Osteoblast (primary cell): ENCODE measurements at places on chromosomes 16 and 17. TPM values are rescaled to one million over a fixed set of nuclear protein-coding genes. Genes with fewer than 3 reads are reported as not detected.

DNA sequence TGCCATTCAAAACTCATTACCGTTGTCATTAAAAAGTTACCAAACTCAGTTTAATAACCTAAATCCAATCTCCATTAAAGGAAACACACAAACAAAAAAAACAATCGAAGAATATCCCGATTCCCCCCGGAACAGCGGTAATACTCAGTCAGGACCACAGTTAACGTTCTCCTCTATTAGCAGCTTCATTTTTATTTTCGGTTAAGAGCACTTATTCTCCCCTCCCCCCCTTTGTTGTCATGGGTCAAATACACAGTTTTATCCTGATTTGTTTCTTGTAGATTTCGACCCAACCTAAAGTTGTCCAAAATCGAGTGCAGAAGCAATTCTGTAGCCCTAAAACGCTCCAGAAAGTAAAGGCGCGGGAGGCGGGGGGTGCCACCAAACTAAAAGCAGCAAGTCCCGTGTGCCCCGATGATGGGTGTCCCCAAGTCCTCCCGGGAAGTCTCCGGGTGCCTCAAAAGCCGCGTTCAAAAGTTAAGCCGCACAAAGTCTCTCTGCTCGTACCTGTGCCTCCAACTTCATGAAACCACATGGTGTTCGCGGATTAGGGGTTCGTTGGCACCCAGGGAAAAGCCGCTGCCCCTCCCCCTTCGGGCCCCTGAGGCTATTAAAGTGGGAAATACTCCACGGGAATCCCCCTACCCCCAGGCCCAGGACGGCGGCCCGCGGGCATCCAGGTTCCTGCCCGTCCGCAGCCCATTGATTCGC lies 996 bp downstream of the SUMO2 start:
- H3K4me1 ChIP-seq: peaks cover 6% of the 10 kb centered on the region
- peak overlapping the region; percentile 92 for H3K27ac ChIP-seq
- peak; percentile 84 for DNase-seq
- H3K27me3 ChIP-seq: no peaks in the 10 kb centered on the region
- peak overlapping the region; percentile 83 for H3K4me3 ChIP-seq

The DHRS7C gene
- not detected in 2 replicates for total RNA-seq

GRCh38 chr17:82384051-82384729 lies 12.6 kb downstream of the UTS2R start:
- DNase-seq: peak; percentile 86
- H3K4me1 ChIP-seq: peaks cover 8% of the 10 kb centered on the region
- H3K27ac ChIP-seq: no peak overlapping the region
- no peaks in the 10 kb centered on the region for H3K36me3 ChIP-seq
- H3K4me3 ChIP-seq: no peak overlapping the region

DNA sequence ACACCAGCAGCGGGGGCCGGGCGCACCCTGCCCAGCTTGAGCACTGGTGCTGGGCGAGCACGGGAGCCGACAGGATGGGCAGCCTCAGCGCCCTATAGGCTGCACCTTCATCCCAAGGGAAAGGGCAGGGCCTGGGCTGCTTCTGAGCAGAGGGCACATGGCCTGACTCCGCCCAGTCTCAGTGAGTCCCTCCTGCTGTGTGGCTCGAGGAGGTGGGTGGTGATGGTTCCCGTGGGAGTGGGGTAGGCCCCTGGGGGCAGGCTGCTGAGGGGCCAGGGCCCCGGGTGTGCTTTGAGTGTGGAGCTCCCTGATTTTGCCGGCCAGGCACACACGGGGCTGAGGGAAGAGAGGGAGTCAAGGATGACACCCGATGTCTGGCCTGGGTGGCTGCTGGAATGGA lies 37.9 kb downstream of the TSC2 start:
- no peak overlapping the region for H3K4me3 ChIP-seq
- peak; percentile 98 for DNase-seq
- no peak overlapping the region for H3K27ac ChIP-seq
- no peaks in the 10 kb centered on the region for H3K27me3 ChIP-seq

The FOXN1 gene
- not detected in 2 replicates for total RNA-seq

The NAGS gene
- total RNA-seq: 0.36 and 0.59 TPM in 2 replicates

The IGSF6 gene
- under 0.01 and 0.36 TPM in 2 replicates for total RNA-seq

- peak overlapping the region; percentile 18 for H3K27ac ChIP-seq
- peak overlapping the region; percentile 72 for H3K4me3 ChIP-seq
- H3K27me3 ChIP-seq: no peaks in the 10 kb centered on the region
These were observed 448 bp downstream of the STAT5B start for GRCh38 chr17:42275527-42276358.

DNA sequence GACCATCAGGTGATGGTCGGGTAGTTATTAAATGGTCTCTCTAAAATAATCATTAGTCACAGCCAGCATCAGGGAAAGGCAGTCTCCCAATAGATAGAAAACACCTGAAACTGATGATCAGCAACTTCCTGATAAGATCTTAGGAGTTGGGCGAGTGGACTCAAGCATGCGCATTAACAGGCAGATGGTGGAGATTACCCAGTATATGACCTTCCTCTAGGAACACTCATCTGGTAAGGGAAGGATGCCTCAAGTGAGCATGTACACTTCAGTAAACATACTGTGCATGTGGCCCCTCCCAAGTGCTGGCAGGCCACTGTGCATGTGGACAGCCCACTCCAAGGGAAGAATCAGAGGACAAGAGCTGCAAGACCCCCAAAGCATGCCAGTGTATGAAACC lies 105.9 kb downstream of the ABCC12 start:
- peaks cover 12% of the 10 kb centered on the region for H3K4me1 ChIP-seq
- DNase-seq: no peak
- H3K4me3 ChIP-seq: no peak overlapping the region
- no peak overlapping the region for H3K27ac ChIP-seq

DNA sequence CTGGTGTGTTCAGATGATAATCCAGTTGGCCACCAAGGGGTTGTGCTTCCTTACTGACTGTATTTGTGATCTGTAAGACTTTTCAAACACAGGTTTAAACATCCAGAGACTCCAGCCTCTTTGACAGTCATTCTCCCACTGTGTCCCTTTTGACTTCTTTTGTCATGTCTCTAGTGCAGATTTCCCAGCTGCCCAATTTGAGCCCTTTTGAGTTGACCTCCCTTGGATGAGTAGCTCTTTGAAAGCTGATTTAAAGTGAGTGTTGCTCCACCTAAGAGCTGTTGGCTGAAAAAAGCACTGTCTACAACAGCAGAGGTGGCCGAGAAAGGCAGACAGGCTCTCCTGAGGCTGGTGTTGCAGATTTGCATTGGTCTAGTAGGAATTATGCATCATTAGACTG lies 188.4 kb upstream of the TBX2 start:
- H3K4me1 ChIP-seq: peaks cover 23% of the 10 kb centered on the region
- no peak overlapping the region for H3K27ac ChIP-seq
- no peaks in the 10 kb centered on the region for H3K27me3 ChIP-seq
- no peaks in the 10 kb centered on the region for H3K36me3 ChIP-seq
- H3K4me3 ChIP-seq: no peak overlapping the region

DNA sequence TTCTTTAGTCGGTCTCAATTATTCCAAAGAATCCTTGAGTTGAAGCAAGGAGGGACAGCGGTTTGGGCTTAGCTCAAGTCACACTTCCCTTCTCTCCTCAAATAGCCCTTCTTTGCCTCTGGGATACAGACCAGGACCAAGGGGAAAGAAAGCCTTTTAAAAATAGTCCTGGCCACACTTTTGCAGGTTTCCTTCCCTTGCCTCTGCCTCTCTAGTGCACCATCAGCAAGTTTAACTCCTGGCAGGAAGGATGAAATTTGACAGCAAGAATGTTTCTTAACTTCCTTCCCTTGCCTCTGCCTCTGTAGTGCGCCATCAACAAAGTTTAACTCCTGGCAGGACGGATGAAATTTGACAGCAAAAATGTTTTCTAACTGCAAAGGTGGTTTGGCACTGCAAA lies 7.2 kb upstream of the G6PC1 start:
- no peak overlapping the region for H3K4me3 ChIP-seq
- H3K27ac ChIP-seq: no peak overlapping the region
- DNase-seq: no peak
- no peaks in the 10 kb centered on the region for H3K36me3 ChIP-seq

DNA sequence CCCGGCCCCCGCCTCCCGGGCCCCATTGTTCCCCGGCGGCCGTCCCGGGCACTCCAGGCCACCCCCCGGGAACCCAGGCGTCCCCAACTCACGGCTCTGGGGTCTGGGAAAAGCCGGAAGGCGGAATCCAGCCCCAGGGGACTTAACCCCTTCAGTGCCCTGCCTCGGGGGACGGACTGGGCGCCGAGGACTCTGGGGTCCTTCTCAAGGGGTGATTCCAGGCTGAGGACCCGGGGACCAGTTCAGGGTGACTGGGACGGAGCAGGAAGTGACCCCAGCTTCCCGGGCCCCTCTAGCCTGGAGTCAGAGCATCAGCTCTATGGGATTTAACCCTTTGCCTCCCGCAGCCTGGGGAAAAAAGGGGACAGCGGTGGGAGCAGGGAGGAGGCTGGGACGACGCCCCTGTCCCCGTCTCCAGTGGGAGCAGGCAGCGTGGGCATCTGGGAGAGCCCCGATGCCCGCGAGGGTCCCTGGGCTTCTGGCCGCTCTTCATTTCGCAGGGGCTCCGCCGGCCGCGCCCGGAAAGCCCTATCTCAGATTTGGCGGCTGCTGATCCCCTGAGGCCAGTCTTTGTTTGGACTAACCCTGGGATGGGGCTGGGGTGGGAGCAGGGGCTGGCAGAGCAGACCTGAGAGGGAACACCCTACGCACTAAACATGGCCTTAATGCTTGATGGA lies at the start of gene ZNF629:
Gene ZNF629, minus strand, starts transcription at position 270 of the 677 bp plus-strand sequence. CDS start 2,723 bp downstream, outside the sequence.
- H3K4me1 ChIP-seq: peaks cover 11% of the 10 kb centered on the region
- H3K27ac ChIP-seq: peak within 1 kb of the TSS; percentile 80
- H3K27me3 ChIP-seq: no peaks in the 10 kb centered on the region
- DNase-seq: peak; percentile 98
- H3K36me3 ChIP-seq: peaks cover 15% of the 10 kb centered on the region
- H3K4me3 ChIP-seq: peak within 1 kb of the TSS; percentile 97

GRCh38 chr17:17910060-17910459 lies 62.1 kb downstream of the TOM1L2 start:
- peaks cover 11% of the 10 kb centered on the region for H3K36me3 ChIP-seq
- H3K27me3 ChIP-seq: no peaks in the 10 kb centered on the region
- no peak overlapping the region for H3K27ac ChIP-seq
- DNase-seq: peak; percentile 32
- peaks cover 12% of the 10 kb centered on the region for H3K4me1 ChIP-seq

The TRPV3 gene
- total RNA-seq: 0.29 and 0.36 TPM in 2 replicates

DNA sequence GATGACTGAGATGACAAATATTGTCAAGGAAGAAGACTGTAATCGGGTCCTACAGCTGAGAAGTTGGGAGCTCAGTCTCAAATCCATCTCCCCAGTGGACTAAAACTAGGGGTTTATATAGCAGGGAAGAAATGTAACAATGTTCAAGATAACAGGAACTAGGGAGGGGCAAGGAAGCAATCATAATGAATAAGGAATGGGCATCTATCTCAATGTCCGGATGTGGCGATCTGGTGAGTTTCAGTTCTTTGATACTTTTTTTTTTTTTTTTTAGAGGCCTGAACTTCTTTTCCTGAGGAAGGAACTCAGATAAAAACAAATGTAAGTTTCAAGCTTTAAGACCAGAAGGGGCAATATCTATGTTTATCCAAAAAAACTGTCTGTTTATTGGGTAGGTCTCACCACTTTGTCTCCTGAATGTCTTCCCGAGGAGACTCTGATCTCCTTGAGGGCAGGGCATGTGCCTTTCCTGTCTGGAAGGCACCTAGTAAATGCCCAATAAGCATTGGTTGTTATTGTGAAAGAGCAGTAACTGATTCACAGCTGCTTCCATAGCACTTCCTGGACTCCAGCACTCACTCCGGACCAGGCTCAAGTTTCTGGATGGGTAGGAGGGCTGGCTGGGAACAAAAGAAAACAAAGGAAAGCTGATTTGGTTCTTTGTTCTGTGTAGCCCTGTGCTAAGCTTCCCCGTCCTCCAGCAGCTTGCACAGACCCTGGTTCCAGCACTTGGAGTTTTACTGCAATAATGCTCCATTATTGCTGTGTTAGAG lies 51.9 kb downstream of the MEOX1 start:
- no peak overlapping the region for H3K4me3 ChIP-seq
- H3K4me1 ChIP-seq: peaks cover 2% of the 10 kb centered on the region
- peaks cover 6% of the 10 kb centered on the region for H3K27me3 ChIP-seq
- H3K36me3 ChIP-seq: no peaks in the 10 kb centered on the region
- H3K27ac ChIP-seq: no peak overlapping the region

DNA sequence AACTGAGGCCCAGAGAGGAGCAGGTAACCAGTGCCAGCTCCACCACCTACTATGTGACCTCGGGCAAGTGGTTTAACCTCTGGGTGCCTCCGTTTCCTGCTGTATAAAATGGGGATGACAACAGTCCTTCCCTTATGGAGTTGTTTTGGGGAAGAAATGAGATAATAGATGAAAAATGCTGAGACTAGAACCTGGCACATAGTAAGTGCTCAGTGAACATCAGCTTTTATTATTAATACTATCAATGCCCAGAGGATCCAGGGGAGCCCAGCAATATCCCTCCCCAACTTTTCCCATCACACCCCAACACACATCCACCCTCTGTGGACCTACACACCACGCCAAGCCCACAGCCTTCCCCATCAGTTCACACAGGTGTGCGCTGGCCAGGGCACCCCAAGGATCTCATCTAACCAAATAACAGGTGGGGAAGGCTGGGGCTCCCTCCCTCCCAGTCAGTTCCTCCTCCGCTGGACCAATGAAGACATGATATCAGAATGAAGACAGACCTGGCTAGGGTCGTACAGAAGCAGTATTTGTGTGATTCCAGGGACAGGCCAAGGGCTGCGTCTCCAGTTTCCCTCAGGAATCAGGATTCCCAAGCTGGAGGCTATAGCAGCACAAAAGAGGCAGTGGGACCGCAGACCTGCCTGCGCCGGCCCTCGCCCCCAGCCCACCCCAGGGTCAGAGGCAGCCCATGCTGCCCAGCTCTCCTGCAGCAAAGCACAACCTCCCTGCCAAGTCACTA lies 1.8 kb downstream of the ATP2A3 start:
- no peaks in the 10 kb centered on the region for H3K36me3 ChIP-seq
- H3K4me3 ChIP-seq: no peak overlapping the region
- peaks cover 4% of the 10 kb centered on the region for H3K4me1 ChIP-seq
- peaks cover 41% of the 10 kb centered on the region for H3K27me3 ChIP-seq
- H3K27ac ChIP-seq: no peak overlapping the region

The PPY gene
- not detected in 2 replicates for total RNA-seq

DNA sequence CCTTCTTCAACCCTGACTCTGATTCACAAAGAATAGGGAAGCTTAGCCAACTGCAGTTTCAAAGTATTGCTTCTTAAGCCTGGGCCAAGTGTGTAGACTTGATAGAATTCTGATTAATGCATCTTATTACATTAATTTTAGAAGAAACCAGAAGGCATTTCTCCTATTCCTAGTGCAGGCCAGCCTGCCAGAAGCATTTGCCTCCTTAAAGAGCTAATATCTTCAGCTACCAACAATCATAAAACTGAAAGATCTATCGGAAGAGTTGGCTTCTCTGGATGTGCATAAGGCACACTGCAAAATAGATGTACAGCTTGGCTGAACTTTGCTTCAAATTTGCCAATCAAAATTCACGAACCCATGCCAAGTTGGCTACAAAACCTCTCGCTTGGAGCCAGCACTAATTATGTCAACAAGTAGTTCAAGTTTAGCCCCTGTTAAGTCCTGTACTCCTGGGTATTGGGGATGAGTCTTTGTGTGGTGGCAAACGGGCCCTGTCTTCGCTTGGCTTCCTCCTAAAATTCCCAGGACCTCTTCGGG lies 717.8 kb downstream of the WWOX start:
- DNase-seq: no peak
- no peaks in the 10 kb centered on the region for H3K36me3 ChIP-seq
- no peak overlapping the region for H3K27ac ChIP-seq
- H3K4me1 ChIP-seq: no peaks in the 10 kb centered on the region
- no peaks in the 10 kb centered on the region for H3K27me3 ChIP-seq

- H3K4me3 ChIP-seq: no peak overlapping the region
- peaks cover 13% of the 10 kb centered on the region for H3K4me1 ChIP-seq
- DNase-seq: no peak
- H3K27ac ChIP-seq: no peak overlapping the region
- H3K27me3 ChIP-seq: no peaks in the 10 kb centered on the region
These were observed 16.6 kb upstream of the PMFBP1 start for GRCh38 chr16:72188541-72188940.
